ENCODE measurements at places on chromosomes 2 and 18.

GRCh38 chr2:168084288-168084687 is 163.1 kb downstream of the STK39 start:
- DNase-seq: no peak

- no peak for DNase-seq
These were observed 138.9 kb upstream of the HDAC4 start for GRCh38 chr2:239539776-239540100.

- no peak for DNase-seq
These were observed 13.7 kb downstream of the DOCK10 start for GRCh38 chr2:225028572-225028971.

- no peak for DNase-seq
These were observed 33.5 kb downstream of the PDE1A start for GRCh38 chr2:182393270-182393760.

DNA sequence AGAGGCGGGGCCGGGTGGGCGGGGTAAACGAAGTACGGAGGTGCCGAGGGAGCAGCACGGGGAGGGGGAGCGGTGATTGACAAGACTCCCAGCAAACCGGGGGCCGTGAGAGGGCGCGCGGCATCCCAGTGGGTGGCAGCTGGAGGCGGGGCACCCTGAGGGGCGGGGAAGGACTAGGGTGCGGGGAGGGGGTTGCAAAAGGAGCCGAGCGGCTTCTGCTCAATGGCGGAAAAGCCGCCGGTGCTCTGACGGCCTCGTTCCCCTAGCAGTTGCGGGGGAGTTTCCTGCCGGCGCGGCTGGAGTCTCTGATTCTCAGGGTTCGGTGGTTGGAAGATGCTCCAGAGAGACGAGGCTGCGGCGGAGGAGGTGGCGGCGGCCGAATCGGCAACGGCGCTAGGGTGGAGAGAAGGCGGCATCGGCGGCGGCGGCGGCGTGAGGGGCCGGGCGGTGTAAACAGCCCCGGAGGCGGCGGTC is at the start of gene PPM1B:
Gene PPM1B (plus strand): TSS at position 195 of the 474 bp plus-strand sequence. CDS start 32,325 bp downstream, outside the sequence.
- DNase-seq: peak; percentile 99

GRCh38 chr2:101828673-101829334 is 131.3 kb downstream of the MAP4K4 start:
- no peak for DNase-seq

GRCh38 chr18:48002933-48003365 is 72.5 kb upstream of the SMAD2 start:
- no peak for DNase-seq

DNA sequence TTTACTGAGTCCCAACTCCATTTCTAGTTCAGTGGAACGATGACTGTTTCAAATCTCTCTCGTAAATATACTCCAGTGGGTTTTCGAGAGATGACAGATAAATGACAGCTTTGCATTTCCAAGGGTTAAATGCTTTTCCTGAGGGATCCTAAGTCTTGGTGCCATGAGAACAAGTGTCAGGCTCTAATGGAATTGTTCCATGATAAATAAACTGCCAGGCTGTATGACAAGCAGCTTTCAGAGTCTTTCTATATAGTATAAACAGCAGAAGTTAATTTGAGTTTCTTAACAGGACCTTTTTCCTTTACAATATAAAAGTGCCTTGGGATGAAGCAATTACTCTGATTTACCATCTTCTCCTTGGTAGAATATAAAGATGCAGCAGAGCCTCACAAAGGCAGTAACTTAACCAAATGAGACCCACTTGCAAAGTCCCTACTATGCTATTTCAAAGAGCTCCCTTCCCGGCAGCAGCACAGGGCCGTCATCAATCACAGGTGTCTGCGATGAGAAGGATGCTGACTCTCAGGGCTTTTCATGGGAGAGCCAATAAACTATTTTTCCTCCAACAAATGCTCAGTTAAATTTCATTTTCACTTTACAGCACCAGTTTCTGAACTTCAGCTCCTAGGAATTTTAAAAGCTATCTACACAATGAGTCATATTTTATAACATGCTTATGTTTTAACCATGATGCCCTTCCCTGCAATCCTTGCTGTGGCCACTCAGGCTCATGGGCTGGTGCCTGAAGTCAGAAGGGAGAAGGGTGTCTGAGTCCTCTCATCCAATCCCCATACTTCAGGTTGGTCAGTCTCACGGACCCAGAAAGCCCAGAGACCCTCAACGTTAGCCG is 123.8 kb downstream of the AFF3 start:
- DNase-seq: no peak

GRCh38 chr2:234818937-234819336 is 132.9 kb upstream of the SH3BP4 start:
- no peak for DNase-seq

GRCh38 chr2:231512222-231512621 is 18.0 kb downstream of the NMUR1 start:
- DNase-seq: no peak

DNA sequence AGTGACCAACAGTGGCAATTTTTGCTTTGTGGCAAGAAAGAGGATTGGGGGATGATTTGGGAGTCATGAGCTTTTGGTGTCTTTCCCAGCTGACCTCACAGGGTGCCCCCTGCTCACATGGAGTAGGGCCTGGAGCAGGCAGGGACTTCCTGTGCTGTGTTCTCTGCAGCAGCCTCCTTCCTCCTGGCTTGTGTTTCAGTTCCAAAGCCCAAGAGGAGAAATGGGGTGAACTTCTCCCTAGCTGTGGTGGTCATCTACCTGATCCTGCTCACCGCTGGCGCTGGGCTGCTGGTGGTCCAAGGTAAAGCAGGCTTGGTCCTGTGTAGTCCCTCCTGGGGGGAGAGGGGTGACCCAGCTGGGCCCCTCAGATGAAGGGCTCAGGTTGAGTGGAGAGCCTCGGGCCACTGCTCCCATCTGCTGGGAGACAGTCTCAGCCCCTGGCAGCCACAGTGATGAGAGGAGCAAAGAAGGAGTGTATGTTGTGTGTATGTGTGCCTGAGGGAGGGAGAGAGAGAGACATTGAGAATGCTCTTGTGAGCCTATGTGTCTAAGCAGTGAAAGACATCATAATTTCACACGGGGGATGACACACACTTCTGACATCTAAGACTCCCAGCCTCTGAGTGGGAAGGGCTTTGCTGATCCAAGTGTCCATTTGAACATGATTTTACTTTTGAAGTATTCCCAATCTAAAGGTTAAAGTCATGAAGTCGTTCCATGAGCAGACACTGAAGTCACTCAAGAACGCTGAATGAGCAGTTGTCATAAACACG is 27.2 kb downstream of the MARCO start:
- DNase-seq: no peak

DNA sequence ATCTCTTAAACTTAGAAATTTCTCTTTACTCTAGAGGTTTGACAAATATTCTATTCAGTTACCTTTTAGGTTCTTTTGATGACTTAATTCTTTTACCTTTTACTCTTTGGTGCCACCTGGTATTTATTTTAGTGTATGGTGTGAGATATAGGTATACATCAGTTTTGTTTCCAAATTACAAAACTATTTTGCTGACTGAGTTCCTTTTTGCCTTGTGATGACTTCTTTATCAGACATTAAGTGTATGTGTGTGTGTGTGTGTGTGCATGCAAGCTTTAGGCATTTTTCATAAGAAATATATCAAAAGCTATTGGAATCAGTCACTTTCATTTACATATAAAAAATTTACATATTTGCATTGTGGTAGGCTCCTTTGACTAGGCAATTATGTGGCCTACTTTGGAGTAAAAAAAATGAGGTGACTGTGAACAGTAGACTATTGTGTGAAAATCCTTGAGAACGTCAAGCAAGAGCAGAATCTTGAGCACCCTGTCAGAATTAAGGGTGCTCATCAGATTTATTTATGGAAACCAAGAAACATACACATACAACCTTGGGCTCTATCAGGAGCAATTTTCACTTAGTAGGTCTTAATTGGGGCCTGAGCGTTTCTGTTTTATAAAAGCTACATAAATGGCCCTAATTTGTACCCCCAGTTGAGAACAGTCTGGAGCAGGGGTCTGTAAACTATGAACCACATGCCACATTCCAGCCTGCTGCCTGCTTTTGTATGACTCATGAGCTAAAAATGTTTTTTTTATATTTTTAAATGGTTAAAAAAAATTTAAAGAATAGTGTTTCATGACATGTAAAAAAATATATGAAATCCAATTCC is 415.9 kb downstream of the SLC4A3 start:
- DNase-seq: no peak

GRCh38 chr2:131557558-131558321 is 30.1 kb downstream of the CCDC74A start:
- no peak for DNase-seq

DNA sequence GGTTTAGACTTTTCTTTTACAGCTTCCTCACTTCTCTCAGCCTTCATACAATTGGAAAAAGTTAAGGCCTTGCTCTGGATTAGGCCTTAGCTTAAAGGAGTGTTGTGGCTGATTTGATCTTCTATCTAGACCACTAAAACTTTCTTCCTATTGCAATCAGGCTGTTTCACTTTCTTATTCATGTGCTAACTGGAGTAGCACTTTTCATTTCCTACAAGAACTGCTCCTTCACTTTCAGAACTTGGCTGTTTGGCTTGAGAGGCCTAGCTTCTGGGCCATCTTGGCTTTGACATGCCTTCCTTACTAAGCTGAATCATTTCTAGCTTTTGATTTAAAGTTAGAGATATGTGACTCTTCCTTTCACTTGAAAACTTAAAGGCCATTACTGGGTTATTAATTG is 114.3 kb downstream of the ARHGEF4 start:
- DNase-seq: no peak

GRCh38 chr2:240254337-240255164 is 114.1 kb upstream of the OTOS start:
- no peak for DNase-seq

GRCh38 chr18:78082816-78083215 is 833.2 kb downstream of the GALR1 start:
- DNase-seq: no peak

DNA sequence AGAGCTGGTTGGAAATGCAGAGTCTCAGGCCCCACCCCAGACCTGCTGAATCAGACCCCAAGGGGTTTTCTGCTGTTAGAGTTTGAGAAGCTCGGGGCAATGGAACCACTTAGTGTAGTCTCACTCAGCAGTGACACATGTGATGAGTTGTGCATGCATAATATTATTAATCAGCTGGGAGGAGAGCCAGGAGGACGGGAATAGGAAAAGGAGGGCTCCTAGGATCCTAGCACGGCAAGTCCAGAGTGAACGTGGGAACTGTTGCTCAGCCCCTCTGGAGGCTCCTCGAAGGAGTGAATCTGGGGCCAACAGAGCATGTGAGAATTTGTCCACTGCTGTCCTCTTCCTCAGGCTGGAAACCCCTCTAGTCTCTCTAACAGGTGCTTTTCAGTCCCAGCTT is 87.1 kb downstream of the HS1BP3 start:
- DNase-seq: no peak

GRCh38 chr2:61750624-61751023 is 103.2 kb downstream of the FAM161A start:
- DNase-seq: no peak

- DNase-seq: no peak
These were observed 1996.2 kb upstream of the PIK3C3 start for GRCh38 chr18:39958876-39959275.

- DNase-seq: no peak
These were observed 60.0 kb downstream of the PIKFYVE start for GRCh38 chr2:208326016-208326415.

DNA sequence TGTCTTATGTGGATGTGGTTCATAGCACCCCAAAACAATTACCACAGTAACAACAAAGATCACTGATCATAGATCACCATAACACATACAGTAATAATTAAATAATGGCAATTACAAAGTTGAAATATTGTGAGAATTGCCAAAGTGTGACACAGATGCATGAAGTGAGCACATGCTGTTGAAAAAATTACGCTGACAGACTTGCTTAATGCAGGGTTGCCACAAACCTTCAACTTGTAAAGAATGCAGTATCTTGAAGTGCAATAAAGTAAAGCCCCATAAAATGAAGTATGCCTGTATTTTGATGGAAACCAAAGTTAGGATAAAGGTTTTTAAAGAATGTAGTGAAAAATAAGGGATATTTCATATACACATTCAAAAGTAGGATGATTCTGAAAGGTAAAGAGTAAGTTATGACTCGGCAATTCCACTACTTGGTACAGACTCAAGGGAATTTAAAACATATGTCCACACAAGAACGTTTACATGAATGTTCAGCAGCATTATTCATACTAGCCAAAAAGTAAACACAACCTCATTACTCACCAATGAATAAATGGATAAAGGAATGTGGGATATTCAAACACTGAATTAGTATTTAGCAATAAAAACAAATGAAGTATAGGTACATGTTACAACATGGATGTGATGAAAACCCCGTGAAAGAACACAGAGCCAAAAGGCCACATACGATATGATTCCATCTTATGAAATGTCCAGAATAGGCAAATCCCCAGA is 61.6 kb downstream of the SCN9A start:
- DNase-seq: no peak

DNA sequence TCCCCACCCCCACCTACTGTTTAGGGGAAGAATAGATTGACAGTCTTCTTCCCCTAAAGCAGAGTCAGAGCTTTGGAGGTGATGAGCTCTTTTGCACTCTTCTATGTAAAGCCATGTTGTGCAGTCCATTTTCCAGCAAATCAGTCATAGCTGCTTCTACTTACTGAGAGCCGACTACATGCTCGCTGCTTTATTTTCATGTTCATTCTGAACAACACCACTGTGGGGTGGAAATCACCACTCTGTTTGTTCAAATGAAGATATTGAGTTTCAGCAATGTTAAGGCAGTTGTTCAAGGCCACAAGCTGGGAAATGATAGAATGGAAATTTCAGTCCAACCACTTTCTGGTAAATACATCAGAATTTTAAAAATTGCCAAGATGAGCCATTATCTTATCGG is 88.3 kb downstream of the INSIG2 start:
- peak; percentile 27 for DNase-seq

DNA sequence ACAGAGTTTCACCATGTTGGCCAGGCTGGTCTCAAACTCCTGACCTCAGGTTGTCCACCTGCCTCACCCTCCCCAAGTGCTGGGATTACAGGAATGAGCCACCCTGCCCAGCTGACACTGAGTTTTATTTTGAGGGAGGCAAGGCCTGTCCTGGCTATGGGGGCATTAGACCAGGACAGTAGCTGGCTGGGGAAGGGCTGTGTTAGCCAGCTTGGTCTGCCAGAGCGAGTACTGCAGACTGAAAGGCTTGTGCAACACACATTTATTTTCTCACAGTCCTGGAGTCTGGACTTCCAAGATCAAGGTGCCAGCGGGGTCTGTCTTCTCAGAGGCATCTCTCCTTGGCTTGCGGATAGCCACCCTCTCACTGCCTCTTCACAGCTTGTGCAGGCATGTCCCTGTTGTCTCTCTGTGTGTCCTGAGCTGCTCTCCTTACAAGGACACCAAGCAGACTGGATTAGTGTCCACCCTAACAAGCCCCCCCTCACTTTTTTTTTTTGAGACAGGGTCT is 59.4 kb upstream of the HAAO start:
- DNase-seq: no peak

- DNase-seq: no peak
These were observed 21.0 kb upstream of the SELENOI start for GRCh38 chr2:26324903-26325302.

Data from activated CD4-positive, alpha-beta T cell treated with anti-CD3 and anti-CD28 coated beads, Interleukin-2, amount 50 U/mL, for 16 hours (primary cell).